Breast epithelium (tissue), 4 donors: ENCODE measurements at places on chromosomes 4 and X. TPM values are rescaled to one million over a fixed set of nuclear protein-coding genes. Genes with fewer than 3 reads are reported as not detected.

DNA sequence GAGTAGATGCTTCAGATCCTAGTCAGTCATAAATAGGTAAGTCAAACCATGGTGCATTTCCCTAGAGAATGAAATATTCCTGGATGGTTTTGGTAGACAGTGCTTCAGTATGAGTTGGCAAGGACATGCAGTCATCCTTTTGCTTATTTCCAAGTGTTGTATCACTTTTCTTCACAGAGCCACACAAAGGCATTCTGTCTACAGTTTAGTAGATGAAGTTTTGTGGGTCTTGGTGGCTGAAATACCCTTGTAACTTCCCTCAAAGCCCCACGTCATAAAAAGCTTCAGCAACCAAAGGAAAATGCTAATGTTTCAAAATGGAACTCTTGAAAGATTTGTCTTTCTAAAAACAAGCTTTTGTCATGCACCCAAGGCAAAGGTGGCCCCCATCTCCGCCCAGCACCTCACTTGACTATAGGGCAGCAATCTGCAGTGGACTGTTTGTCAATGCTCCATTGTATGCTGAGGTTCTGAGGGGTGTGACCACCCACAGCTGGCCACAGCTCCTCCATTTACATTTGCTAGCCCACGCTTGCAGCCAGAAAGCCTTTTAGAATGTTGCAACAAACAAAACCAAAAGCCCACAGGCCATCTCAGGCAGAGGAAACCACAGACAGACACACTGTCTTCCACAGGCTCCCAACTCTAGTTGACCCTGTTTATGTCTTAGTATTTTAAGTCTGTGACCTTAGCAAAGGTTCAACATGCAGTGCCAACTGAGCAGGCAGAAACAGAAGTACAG, 87.1 kb upstream of the FAM9C start:
- DNase-seq, result no peak
- no peaks in the 10 kb centered on the region for H3K36me3 ChIP-seq
- no peak overlapping the region for H3K4me3 ChIP-seq

DNA sequence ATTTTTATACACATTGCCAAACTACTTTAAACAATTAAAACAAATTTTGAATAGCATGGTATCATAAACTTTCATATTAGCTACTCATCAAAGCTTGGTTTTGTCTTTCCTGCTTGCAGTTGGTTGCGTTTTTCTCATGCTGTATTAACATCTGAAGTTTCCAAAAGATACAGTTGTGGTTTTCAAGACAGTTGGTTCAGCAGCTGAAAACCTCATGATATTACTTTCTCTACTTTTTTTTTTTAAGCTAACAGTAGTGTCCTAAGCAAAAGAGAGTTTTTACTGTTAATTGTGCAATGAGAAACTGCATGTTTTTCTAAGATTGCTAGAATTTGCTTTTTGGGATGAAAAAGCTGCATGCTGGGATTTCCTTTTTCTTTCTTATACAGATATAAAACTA, 15.2 kb downstream of the RUFY3 start:
- H3K27me3 ChIP-seq, result no peaks in the 10 kb centered on the region
- no peaks in the 10 kb centered on the region for H3K36me3 ChIP-seq
- H3K4me1 ChIP-seq, result peaks cover 8% of the 10 kb centered on the region

GRCh38 chrX:127606590-127606989, 445.6 kb downstream of the ACTRT1 start:
- DNase-seq, result no peak
- no peak overlapping the region for H3K27ac ChIP-seq
- H3K4me1 ChIP-seq, result no peaks in the 10 kb centered on the region
- H3K4me3 ChIP-seq, result no peak overlapping the region
- H3K27me3 ChIP-seq, result no peaks in the 10 kb centered on the region

DNA sequence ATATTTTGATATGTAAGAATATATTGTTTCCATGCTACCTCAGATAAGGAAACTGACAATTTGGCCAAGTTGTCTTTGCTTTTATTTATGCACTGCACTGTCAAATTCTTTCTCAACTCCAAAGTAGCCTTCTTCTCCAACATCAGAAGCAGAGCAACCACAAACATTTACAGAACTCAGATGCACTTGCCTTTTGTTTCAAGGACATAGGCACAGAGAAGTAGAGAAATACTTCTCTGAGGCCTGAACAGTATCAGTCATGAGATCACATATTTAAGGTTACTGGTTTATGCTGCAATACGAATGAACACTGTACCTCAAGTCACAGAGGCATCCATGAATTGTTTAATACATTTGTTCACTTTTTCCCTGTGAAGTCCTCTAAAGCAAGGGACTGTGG, 606.1 kb upstream of the SLIT2 start:
- H3K4me3 ChIP-seq, result no peak overlapping the region
- H3K36me3 ChIP-seq, result peaks cover 4% of the 10 kb centered on the region
- H3K27ac ChIP-seq, result no peak overlapping the region
- DNase-seq, result no peak
- H3K27me3 ChIP-seq, result no peaks in the 10 kb centered on the region

GRCh38 chr4:55468724-55469123, 73.0 kb downstream of the TMEM165 start:
- no peak for DNase-seq
- no peaks in the 10 kb centered on the region for H3K4me1 ChIP-seq
- no peaks in the 10 kb centered on the region for H3K36me3 ChIP-seq
- H3K4me3 ChIP-seq, result no peak overlapping the region

DNA sequence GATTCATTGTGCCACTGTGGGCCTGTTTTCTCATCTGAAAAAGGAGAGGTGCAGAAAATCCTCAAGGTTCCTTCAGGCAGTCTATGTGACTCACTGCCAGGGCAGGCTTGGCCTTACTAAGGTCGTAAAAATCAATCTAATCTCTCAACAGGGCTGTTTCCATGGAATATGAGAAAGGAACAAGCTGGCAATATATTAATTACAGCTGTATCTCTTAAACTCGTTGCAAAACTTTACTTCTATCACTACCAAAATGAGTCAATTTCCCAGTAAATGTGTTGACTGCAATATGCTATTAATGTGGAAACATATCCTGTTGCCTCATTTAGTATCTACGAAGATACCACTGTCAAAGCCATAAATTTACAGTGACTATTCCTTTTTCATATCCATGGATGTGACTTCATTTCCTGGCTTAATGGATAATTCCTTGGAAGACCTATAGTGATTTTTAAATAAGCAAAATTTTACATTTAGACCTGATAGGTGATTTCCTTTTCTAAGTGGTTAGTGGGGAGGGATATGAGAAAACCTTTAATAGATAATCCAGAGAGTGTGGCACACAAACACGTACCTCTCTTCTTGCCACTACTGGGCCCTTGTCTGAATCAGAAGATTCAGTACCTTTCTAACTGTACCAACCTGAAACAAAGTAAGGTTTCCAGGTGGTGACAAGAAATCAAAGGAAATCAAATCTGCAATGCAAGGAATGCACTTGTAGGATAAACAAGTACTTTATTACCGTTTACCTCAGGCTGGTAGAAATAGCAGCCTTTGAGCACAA, 127.4 kb upstream of the FTHL17 start:
- no peak for DNase-seq
- H3K36me3 ChIP-seq, result no peaks in the 10 kb centered on the region
- no peak overlapping the region for H3K27ac ChIP-seq
- H3K4me3 ChIP-seq, result no peak overlapping the region
- no peaks in the 10 kb centered on the region for H3K4me1 ChIP-seq
- no peaks in the 10 kb centered on the region for H3K27me3 ChIP-seq

GRCh38 chr4:2266821-2267220, 4.9 kb upstream of the MXD4 start:
- no peak for DNase-seq
- H3K27ac ChIP-seq, result no peak overlapping the region
- no peaks in the 10 kb centered on the region for H3K27me3 ChIP-seq
- H3K4me3 ChIP-seq, result no peak overlapping the region
- H3K36me3 ChIP-seq, result no peaks in the 10 kb centered on the region
- H3K4me1 ChIP-seq, result peaks cover 9% of the 10 kb centered on the region

BTC gene
- 2.3 TPM for total RNA-seq

KIF4A gene
- total RNA-seq, result 0.33 TPM

WNK3 gene
- 5.4 TPM for total RNA-seq

CLNK gene
- total RNA-seq, result not detected
